ENCODE measurements at places on chromosomes 2 and 18.

DNA sequence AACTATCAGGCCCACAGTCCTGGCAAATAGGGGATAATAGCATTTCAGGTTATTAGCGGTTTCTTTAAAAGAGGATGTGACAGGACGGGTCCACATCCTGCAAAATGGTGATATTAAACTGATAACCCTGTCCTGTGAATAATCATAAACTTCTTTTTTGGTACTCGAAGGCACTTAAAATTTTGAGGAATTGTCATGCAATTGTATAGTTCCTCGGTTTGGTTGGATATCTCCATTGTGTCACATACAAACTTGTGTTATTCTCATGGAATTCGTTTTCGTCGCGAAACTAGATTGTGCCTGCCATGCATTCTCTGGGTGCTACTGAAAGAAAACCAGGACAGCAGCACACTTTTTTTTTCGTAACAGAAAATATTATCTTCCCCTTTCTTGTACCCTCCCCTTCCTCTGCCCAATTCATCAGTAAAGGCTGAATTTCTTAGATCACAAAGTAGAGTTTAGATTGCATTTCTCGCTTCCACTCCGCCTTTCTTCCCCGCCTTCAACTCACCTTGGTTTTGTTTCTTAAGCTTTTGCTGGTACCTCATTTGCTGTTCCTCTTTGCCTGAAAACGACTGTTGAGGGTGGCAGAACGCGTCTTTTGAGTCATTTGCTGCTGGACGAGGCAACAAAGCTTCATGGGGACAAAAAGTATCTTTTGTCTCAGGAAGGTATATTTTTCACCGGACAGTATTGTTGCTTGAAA, 1.3 kb downstream of the CERS6 start:
- DNase-seq: no peak

DNA sequence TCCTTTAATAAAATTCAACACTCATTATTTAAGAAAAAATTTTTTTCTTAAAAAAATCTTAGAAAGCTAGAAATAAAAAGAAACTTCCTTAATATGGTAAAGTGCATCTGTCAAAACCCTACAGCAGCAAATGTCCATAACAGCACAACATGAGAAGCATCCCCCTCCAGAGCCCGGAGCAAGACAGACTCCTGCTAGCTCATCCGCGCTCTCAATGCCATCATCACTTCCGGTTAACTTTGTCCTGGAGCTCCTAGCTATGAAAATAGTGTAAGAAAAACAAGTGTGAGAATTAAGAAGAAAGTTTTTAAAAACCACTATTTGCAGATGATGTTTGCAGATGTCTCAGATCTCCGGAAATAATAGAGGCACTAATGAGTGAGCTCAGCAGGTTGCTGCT, 103.1 kb downstream of the TEX51 start:
- no peak for DNase-seq

DNA sequence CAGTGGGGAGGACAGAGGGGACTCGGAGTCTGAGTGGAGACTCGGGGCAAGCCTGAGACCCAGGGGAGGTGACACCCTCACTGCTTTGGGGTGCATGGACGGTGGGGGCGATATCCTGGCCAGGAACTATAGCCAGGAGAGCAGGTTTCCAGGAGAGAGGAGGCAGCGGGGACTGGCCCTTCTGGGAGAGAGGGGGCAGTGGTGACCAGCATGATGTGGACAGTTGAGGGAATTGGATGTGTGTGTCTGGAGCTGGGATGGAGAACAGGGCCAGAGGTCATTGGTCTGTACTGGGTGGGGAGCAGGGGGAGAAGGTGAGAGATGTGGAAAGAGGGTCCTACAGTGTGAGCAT, 63.6 kb downstream of the ACKR3 start:
- no peak for DNase-seq

GRCh38 chr2:55043841-55044240, 6.4 kb downstream of the RTN4 start:
- no peak for DNase-seq

DNA sequence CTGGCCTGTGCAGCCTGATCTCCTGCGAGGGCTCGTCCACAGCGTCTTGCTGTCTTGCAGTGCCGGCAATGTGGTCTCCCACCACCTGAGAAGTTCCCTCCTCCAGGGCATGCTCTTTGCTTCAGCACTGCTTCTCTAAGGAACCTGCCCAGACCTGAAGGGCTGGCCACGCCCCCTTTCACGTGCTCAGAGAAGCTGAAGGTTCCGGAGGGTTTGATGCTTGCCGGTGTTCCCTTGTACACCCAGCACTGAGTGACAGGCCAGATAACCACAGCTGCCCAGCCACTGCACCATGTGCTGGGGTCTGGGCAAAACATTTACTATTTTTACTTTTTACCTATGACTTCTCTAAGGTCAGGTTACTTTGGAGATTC, 1.7 kb upstream of the POLR2D start:
- DNase-seq: peak; percentile 32

GRCh38 chr2:153819501-153819900, 52.2 kb upstream of the GALNT13 start:
- DNase-seq: no peak

DNA sequence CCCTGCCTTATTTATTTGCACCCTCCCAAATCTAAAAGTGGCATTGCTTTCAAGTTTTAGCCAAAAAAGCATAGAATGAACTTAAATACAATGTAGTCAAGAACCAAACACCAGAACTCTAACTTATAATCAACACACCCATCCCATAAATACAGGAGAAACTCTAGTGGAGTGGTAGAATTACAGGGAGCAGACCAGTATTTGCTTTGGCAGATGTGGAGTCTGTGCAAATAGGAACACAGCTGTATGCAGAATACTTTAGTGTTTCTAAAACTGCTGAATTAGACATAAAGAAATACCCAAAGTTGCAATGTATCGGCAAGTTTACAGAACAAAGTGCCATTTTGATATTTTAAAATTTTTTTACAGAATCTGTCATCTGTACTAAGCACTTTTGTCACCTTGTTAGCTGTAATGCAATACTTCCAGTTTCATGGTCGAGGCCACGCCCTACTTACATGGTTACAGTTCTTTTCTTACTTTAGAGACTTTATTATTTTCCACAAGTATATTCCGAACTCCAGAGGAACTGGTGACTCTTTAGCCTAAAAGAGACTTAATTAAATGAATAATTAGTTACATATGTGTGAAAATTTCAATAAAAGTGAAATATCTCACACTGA, 23.7 kb upstream of the COL5A2 start:
- no peak for DNase-seq

GRCh38 chr18:78378983-78379382, 600.6 kb upstream of the SALL3 start:
- no peak for DNase-seq

DNA sequence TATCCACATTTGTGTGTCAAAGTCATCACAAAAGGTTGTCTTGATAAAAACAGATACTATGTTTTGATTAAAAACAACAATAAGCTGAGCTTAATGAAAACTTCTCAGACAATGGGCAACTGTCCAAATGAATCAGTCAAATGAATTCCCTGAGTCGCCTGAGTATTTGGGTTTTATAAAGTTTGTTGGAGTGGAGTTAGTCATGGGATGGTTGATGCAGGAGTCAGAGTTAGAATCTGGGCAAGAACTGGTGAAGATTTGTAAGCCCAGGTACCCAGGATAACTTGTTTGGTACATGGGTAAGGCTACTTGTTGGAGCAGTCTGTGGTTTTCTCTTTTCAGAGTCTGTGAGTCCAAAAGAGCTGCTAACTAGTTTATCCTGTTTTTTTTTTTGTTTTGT, 34.4 kb upstream of the RAPGEF4 start:
- no peak for DNase-seq

DNA sequence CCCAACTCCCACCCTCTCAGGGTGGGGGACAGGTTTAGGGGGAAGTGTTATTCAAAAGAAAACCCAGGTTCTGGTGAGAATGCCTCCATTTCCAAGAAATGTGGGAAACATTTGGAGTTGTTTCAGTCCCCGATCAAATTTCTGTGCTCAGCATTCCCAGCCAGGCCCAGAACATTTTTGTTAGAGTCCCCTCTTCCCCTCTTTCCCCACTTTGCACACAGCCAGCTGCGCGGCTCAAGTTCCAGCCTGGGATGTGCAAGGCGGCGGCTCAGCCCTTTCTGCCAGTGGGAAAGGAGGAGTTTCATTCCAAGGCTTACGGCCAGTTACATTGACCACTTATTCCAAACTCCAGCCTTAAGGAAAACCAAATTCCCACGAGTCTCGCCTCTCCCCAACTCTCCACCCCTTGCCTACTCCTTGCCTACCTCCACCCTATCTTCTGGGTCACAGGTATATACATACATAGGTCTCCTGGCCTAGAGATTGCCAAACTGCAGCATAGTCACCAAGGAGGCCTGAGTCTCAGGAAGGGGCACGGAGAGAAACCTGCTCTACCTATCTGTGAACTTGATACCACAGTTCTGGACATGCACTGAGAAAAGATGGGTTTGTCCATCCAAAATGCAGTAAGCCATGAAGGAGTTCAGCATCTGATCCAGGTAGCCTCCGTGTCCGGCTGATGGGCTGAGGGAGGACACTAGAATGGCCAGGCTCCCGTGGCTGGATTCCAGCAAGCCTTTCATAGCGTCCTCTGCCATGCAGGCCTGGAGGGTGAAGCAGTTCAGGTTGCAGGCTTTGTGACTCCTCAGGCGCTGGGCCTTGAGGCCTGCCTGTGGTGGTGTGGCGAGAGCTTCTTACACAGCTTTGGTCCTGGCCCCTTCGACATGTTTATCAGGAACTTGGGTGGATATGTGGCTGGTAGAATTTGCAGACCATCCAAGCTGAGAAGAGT, 154.5 kb downstream of the ZFP36L2 start:
- DNase-seq: no peak

- DNase-seq: no peak
These were observed 229.0 kb downstream of the MGAT5 start for GRCh38 chr2:134482766-134483340.

GRCh38 chr2:106163948-106164545, 30.1 kb downstream of the UXS1 start:
- no peak for DNase-seq

- DNase-seq: no peak
These were observed 71.9 kb downstream of the SLC66A2 start for GRCh38 chr18:79879566-79879965.

DNA sequence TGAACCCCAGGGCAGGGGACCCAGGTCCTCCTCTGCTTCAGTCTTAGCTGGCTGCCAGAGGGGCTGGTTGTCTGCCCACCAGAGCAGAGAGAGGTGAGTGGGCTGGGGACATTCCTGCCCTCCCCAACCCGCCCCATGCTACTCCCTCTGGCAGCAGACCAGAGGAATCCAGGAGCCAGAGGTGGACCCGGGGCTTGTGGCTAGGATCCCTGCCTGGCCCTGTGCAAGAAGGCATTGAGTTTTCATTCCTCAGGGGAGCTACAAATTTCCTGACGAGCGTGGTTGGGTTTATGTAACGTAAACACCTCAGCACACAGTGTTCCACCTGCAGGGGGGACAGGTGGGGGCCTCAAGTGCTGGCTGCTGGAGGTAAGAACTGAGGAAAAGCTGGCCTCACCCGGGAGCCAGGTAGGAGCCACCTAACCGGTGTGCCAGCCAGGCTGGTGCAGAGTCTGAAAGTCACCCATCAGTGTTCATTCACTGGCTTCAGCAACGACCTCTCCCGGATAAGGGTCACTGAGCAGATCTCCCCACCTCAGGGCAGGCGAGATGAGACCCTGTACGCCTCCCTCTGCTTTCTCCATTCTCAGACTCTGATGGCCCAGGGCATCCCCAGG, 246.8 kb downstream of the DYSF start:
- DNase-seq: no peak

GRCh38 chr2:66389651-66390131, 45.2 kb upstream of the MEIS1 start:
- DNase-seq: no peak

GRCh38 chr18:8799596-8800441, 94.5 kb downstream of the MTCL1 start:
- DNase-seq: no peak

GRCh38 chr2:26883956-26884355, 36.0 kb downstream of the DPYSL5 start:
- no peak for DNase-seq

GRCh38 chr2:187748958-187749357, 194.7 kb upstream of the TFPI start:
- DNase-seq: no peak

DNA sequence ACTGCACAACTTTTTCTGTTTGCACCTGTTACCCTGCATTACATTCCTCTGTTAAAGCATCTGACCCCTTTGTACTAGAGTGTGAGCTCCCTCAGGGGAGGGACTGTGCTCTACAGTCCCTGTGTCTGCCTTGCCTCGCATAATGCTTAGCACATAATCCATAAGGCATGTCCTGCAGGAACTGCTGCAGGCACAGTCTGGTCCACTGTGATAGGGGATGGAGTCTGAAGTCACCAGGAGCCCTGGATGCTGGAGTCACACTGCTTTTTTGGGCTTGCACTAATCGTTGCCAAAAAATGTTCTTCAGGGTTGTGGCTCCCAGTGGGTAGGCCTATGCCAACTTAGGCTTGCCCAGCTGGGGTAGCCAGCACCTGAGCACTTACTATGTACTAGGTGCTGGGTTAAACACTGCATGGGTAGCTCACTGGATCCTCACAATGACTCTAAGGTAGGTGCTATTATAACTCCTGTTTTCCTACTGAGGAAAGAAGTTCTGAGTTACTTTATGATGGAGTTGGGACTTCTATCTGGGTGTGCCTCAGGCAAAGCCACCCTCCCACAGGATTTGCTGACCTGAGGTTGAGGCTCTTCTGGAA, 33.3 kb downstream of the COPS7B start:
- no peak for DNase-seq

GRCh38 chr18:55477860-55478581, 110.0 kb downstream of the TCF4 start:
- no peak for DNase-seq

- DNase-seq: no peak
These were observed 28.2 kb upstream of the YWHAQ start for GRCh38 chr2:9658972-9659371.

- DNase-seq: no peak
These were observed 166.5 kb downstream of the CERS6 start for GRCh38 chr2:168622559-168622958.

GRCh38 chr18:23068011-23068410, 67.3 kb upstream of the CABLES1 start:
- no peak for DNase-seq

- DNase-seq: no peak
These were observed 351.1 kb downstream of the RND3 start for GRCh38 chr2:150136401-150136800.

GRCh38 chr2:164495491-164496223, 125.6 kb downstream of the GRB14 start:
- DNase-seq: no peak

GRCh38 chr2:234267534-234267933, 217.0 kb downstream of the SPP2 start:
- DNase-seq: no peak

DNA sequence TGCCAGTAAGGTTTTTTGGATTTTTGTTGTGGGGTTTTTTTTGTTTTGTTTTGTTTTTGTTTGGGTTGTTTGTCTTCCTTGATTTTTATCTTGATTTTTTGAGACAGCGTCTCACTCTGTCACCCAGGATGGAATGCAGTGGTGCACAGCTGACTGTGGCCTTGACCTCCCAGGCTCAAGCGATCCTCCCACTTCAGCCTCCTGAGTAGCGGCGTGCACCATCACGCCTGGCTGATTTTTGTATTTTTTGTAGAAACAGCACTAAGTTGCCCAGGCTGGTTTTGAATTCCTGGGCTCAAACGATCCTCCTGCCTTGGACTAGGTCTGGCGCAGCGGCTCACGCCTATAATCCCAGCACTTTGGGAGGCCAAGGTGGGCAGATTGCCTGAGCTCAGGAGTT, 16.4 kb downstream of the MPPE1 start:
- no peak for DNase-seq

- DNase-seq: no peak
These were observed 647.0 kb downstream of the TDRD15 start for GRCh38 chr2:21770787-21771186.

Data from stimulated activated CD4-positive, alpha-beta T cell treated with anti-CD3 and anti-CD28 coated beads, Interleukin-12 subunit alpha, Interleukin-12 subunit beta, amount 100 ng/mL, for 24 hours (primary cell).